NCI-H2107 (cell line): ENCODE measurements at places on chromosomes 12 and 14.

GRCh38 chr14:88005978-88006851 is 1.3 kb downstream of the GPR65 start:
- no peak for DNase-seq

DNA sequence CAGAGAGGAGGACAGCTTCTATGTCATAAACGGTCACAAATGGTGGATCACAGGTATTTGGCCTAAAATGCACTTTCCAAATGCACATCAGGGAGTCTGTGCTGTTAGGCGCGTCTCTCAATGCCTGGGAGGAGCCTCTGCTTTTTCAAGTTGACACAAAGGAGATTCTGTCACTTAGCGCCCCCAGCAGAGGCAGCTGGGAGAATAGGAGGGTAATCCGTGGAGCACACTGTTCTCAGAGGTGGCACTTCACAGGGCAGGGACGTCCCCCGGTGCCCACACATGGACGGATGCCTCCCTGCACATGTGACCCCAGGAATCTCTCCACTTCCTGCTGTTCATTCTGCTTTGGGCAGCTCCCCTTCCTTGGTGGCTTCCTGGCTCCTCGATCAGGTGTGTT is 19.4 kb upstream of the ALDH2 start:
- DNase-seq: no peak

DNA sequence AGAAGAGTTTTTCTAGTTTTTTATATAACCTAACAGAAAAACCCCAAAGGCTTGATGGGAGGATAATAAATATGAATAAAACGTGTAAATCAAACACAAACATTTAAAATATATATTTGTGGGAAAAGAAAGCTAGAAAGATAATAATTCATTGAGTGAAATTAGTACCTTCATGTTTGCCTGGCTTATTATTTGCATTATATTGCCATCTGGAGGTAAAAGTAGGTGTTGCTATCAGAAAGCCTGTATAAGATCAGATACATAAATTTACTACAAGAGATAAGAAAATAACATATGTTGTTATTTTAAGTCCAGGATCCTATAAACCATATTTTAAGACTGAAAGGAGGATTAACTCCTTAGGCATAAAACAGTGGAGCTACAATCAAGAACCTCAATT is 77.7 kb downstream of the NTS start:
- no peak for DNase-seq

DNA sequence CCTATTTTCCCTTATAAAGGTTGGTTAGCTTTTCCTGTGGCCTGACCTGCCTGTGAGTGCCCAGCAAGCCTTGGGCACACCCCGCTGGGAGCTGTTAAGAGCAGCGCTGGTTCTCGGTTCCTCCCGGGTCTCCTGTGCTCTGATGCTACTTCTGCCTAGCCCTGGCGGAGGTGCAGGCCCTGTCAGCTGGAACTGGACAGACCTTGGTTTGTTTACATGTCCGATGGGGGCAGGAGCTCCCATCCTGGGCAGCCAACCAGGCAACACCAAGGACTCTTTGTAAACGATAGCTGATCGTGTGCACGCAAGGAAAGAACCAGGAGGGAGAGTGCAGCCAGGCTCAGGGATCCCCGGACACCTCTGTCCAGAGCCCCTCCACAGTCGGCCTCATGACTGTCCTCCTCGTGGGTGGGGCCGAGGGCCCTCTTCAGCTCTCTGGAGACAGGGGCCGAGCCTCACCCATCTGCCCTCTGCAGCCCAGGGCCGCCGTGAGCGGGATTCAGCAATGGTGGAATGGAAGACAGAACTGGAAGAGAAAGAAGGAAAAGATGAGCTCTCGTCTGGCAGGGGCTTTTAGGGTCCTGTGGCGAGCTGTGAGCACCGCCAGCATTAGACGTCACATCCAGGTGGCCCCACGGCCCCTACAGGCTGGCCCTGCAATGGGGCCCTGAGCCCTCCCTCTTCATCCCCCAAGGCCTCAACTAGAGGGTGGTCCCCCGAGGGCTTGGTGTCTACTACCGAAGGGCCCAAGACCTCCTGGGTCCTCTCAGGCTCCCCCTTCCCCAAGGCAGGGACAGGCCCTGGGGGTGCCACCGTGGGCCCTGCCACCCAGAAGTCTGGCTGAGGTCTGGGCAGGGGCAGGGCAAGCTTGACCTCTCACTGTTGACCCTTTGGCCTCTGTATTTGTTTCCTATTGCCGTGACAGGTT is 12.3 kb downstream of the TNFAIP2 start:
- no peak for DNase-seq

GRCh38 chr14:99280066-99280731 is 8.2 kb upstream of the BCL11B start:
- DNase-seq: no peak

GRCh38 chr12:75366629-75367028 is 24.3 kb upstream of the GLIPR1L2 start:
- no peak for DNase-seq

- DNase-seq: no peak
Observed at GRCh38 chr14:65033181-65033580, 46.5 kb downstream of the FNTB start.

GRCh38 chr14:35369701-35370191 is 34.8 kb downstream of the NFKBIA start:
- peak; percentile 87 for DNase-seq

DNA sequence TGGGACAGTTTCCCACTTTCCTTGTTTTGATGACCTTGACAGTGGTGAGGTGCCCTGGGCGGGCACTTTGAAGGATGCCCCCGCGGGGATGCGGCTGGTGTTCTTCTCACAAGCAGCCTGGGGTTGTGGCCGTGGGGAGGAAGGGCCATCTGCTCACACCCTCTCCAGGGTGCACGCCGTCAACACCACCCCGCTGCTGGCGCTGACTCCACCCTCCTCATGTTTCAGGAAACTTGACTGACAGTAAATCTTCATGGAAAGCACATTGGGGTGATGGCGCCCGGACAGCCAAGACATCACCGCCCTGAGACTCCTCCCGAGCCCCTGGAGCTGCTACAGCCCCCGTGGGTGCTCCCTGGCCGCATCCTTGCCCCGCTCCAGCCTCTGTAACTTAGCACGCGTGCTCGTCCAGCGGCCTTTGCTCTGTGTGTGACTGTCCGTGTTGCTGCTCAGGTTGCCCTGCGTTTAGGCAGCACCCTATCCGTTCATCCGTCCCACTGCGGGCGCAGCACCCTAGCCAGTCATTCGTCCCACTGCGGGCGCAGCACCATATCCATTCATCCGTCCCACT is 150.2 kb upstream of the C14orf180 start:
- DNase-seq: no peak

GRCh38 chr14:55766071-55766470 is 186.1 kb downstream of the KTN1 start:
- DNase-seq: no peak

DNA sequence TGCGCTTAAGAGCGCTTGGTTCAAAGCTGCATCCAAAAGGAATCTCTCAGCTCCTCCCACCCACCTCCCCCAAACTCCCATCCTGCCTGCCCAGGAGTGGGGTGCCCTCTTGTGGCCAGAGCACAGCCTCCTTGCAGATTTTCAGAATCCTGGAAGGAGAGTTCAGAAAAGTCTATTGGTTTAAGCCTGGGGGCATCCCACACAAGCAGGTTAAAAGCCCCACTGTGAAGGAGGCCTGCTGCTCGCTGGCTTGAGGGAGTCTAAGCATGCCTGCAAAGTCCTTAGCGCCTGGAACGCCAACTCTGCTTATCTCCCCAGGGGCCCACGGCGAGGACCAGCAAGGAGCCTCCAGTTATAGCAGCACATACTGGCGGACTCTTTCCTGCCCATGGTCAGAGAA is 297.1 kb downstream of the KSR2 start:
- DNase-seq: no peak

GRCh38 chr12:26097046-26097878 is 27.6 kb downstream of the BHLHE41 start:
- DNase-seq: peak; percentile 33

- no peak for DNase-seq
Observed at GRCh38 chr12:76219806-76220205, 128.4 kb downstream of the BBS10 start.

DNA sequence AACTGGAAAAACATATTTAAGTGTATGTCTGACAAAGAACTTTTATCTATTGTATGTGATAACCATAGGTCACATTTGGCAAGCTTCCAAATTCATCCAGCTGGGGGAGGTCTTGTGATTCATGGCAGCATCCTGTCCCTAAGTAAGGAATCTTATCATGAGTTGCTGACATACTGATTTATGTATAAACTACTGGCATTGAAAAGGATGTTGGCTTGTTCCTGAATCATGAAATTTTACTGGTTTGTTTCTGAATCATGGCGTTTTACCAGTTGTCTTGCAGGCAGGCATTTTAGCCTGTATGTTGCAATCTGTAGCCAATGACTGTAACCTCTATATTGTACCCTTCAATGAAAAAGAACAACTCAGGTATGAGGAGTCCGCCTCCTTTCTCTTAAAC is 244.8 kb downstream of the IPO8 start:
- no peak for DNase-seq

DNA sequence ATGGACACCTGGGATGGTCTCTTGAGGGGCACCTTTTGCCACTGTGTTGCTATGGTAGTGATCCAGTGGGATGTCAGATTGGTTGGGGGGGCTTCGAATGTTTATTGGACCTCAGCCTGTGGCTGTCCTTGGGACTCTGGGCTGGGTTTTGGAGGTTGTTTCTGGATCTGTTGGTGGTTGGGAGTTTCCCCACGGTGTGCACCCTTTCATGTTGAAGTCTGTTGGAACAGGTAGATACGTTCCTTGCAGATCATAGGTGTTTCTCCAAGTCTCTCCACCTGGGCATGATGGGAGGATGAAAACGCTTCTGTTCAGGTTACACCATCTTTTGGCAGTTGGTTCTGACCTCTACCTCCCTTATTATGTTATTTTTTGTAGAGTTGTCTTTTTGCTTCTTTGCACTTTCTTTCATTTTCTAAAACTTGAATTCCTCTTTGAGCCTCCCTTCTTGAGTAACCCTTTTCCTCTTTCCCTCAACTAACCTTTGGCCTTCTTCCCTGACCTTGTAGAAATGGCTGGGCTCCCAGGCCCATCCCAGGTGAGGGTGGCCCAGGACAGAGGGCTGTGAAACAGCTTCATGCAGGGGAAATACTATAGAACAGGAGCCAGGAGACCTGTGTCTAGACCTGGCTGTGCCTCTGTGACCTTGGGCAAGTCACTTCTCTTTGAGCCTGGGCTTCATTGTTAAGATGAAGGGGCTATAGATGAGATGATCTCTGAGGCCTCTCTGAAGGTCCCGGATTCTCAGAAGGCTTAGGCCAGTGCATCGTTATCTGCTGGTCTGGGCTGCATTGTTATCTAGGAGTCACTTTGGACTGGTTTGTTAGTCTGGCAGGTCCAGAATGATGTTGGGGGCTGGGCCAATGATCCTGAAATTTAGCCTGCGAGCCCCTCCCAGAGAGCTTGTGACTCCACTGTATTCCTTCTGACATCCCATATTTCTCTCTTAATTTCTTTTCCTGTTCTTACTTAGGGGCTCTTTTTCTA is 2.0 kb downstream of the ATN1 start:
- DNase-seq: no peak

GRCh38 chr14:24270537-24271133 is 762 bp downstream of the RABGGTA start:
- DNase-seq: no peak

DNA sequence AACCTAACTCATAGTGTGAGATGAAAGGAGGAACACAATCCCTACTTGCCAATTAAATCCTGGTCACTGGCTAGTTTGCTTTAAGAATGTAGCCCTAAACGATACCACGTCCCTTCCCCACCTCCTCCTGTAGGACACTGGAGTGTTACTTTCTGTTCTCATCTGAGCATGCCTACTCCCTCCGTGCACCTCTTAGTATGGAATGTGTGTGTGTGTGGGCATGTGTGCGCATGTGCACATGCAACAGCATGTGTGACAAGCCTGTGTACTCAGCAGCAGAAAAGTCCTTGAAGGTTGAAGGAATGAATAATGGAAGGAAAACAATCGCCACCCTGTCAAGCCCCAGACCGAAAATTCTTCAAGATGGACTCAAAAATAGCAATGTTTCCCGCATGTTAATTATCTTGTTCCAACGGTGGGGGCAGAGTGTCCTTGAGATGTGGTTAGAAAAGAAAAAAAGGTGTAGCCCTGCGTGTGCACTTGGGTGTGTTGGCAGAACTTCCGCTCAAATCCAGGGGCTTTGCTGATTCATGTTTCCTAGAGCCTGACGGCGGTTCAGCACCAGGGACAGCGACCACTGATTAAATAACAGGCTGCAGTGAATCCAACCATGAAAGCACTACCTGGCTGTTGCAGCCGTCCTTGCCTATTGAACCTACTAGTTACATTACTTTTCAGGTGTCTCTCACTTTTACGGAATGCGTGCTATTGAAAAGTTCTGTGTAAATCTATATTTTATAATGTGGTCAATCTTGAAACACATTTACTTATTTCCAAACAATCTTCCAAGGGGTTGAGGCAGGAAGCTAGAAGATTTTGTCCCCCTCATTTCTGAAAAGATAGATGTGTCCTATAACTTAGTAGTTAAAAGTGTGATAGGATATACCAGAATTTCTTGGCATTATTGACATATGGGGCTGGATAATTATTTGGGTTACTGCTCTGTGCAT is 79.8 kb downstream of the SRRM4 start:
- no peak for DNase-seq

DNA sequence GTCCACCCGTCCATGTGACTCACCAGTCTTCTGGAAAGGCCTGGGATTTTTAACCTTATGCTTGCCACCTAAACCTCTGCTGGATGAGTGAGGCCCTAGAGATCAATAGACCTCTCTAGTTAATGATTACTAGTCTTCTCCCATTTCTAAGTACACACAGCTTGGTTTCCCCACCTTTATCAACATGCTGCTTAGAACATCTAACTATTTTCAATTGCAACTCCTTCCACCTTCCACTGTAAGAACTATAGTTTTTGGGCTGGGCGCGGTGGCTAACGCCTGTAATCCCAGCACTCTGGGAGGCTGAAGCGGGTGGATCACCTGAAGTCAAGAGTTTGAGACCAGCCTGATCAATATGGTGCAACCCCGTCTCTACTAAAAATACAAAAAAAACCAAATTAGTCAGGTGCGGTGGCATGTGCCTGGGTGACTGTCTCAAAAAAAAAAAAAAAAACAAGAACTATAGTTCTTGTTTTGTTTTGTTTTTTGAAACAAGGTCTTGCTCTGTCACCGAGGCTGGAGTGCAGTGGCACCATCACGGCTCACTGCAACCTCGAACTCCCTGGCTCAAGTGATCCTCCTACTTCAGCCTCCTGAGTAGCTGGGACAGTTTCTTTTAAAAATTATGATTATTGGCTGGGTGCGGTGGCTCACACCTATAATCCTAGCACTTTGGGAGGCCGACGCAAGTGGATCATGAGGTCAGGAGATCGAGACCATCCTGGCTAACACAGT is 18.7 kb upstream of the MDM2 start:
- no peak for DNase-seq

DNA sequence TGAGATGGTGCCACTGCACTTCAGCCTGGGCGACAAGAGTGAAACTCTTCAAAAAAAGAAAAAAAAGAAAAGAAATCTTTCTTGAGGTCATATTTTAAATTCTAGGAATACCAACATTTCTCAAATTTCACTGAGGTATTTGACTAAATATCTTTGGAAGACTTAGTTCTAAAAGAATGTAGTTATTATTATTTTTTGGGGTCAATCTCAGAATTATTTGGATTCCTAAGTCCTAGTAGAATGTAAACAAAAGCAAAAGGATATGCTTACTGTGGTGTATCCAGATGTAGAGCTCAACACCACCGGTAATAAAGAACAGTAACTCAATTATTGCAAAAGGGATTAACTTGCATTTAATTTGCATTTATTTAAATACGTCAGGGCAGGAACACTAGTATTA is 25.0 kb downstream of the PRICKLE1 start:
- DNase-seq: no peak
